Ovary (tissue), 10 donors: ENCODE measurements at places on chromosomes 6 and 20.

GRCh38 chr6:72944660-72945059, 280.6 kb downstream of the KHDC1L start:
- no peak for DNase-seq

GRCh38 chr6:31332637-31333602, 24.1 kb downstream of the HLA-B start:
- no peak for DNase-seq

DNA sequence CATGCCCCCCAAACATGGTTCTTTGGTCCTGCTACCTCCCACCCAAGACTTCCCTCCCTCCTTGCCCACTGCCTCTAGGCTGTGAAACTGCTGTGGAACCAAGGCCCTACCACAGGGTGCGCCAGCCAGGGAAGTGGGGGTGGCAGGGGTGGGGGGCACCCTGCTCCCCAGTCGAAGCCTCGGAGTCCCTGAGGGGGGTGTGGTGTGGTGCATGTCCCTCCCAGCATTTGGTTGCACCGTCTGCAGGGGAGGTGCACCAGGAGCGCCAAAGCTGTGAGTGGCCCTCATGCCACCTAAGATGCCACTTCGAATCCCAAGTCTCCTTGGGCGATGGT, 1.8 kb downstream of the RGS19 start:
- DNase-seq = no peak

- DNase-seq = no peak
These were observed 96.2 kb downstream of the THBS2 start for GRCh38 chr6:169157197-169158148.

- no peak for DNase-seq
These were observed 801.9 kb downstream of the QKI start for GRCh38 chr6:164216368-164216767.

GRCh38 chr6:90118069-90118468, 178.6 kb downstream of the BACH2 start:
- no peak for DNase-seq

GRCh38 chr6:121944354-121944753, 455.1 kb upstream of the HSF2 start:
- no peak for DNase-seq

- DNase-seq = no peak
These were observed 38.3 kb downstream of the ARHGAP18 start for GRCh38 chr6:129671442-129672340.

DNA sequence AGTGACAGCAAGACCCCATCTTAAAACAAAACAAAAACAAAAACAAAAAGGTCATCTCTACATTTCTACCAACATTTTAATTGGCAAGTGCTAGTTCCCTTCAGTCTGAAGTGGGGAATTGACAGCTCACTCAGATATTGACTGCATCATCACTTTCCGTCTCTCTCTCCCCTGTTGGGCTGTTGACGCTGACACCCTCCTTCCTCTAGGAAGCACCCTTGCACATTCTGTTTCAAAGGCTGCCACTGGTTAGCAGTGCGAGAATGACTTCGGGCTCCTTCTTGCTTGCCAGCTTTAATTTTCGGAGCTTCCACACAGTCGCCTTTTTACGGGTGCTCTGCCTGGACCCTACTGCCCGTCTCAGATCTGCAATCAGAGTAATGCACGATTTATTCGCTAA, 96.6 kb upstream of the INSM1 start:
- DNase-seq = no peak

- no peak for DNase-seq
These were observed 65.3 kb downstream of the RAMACL start for GRCh38 chr6:166520905-166521834.

GRCh38 chr6:37126961-37127616, 42.9 kb upstream of the PIM1 start:
- no peak for DNase-seq

DNA sequence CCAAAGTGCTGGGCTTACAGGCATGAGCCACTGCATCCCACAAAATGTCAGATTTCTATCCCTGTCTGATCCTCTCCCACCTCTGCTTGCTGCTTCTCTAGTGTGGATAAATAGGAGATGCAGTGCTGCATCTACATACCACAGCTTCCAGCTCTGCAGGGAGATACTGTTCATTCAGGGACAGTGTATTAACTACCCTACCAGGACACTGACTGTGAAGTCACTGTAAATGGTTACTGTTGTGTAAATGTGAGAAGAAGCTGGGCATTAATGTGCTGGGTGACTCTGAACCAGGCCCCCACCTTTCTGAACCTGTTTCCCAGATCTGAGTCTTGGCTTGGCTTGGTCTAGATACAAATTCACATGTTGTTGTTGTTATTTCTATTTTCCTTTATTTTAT, 488.6 kb upstream of the SULF2 start:
- no peak for DNase-seq

DNA sequence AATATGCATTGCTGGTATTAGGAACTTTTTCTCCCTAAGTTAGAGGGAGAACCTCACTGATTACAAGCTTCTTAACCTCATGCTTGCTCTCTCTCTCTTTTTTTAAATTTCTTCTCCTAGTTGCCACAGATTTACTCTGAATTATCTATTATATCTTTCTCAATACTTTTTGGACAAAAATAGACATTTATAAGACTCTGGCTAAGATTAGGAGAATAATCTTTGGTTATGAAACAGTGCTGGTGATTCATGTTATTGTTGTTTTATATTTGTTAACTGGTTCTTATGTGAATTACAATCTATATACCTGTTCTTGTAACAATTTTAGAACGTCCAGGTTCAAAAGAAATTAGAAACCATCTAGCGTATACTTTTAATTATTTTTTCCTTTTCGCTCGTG, 187.8 kb downstream of the OGFRL1 start:
- no peak for DNase-seq

- no peak for DNase-seq
These were observed 2.7 kb downstream of the ITCH start for GRCh38 chr20:34365765-34366213.

- no peak for DNase-seq
These were observed 191.1 kb downstream of the EYA4 start for GRCh38 chr6:133432021-133432989.

DNA sequence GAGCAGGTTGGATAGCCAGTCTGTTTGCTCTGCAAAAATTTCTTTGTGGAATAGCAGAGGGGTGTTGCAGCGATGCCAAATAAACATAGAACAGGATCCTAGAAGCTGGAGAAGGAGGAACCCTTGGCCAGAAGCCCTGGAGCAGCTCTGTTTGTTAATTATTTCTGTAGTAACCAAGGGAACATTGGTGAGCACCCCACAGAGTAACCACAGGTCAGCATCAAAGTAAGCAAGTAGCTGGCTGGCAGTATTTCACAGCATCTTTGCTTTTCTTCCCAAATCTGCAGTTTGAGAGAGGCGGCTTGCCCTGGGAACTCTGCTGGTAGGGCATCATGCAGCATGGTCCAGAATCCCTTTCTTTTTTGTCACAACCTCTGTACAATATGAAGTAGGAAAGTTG, 12.7 kb upstream of the APMAP start:
- peak; percentile 72 for DNase-seq

- DNase-seq = no peak
These were observed 230.6 kb downstream of the FNDC1 start for GRCh38 chr6:159399751-159400221.

GRCh38 chr6:150256618-150257272, 112.1 kb upstream of the IYD start:
- no peak for DNase-seq

DNA sequence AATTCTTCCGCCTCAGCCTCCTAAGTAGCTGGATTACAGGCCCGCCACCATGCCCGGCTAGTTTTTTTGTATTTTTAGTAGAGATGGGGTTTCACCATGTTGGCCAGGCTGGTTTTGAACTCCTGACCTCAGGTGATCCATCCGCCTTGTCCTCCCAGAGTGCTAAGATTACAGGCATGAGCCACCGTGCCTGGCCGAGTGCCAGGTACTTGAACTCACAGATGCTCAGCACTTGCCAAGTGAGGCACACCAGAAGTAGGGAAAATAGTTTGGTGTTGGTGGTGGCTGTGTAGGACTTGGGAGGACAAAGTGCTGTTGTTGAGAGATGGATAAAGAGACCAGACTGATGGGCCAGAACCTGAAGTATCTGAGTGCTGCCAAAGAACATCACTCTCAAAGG, 40.0 kb upstream of the MBOAT1 start:
- DNase-seq = no peak

GRCh38 chr6:82396964-82397751, 33.5 kb downstream of the TPBG start:
- no peak for DNase-seq

- DNase-seq = no peak
These were observed 68.2 kb downstream of the TBC1D7 start for GRCh38 chr6:13260101-13260598.

DNA sequence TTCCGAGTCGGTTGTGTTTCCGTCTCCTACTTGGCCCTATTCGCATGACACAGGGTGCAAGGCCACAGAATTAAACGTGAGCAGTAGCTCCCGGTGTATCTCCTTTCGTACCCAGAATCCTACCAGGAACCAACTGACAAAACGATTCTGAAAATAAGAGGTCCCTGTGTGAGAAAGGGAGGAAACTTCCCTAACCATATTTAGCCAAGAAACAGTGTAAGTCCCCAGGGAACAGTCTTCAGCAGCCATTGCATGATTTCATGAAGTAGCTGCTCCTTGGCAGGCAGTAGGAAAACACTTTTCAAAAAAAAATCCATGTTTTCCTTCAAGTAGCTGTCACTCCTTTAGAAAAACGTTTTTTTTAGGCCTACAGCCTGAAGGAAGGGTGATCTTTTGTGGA, 46.9 kb downstream of the PDE10A start:
- no peak for DNase-seq

DNA sequence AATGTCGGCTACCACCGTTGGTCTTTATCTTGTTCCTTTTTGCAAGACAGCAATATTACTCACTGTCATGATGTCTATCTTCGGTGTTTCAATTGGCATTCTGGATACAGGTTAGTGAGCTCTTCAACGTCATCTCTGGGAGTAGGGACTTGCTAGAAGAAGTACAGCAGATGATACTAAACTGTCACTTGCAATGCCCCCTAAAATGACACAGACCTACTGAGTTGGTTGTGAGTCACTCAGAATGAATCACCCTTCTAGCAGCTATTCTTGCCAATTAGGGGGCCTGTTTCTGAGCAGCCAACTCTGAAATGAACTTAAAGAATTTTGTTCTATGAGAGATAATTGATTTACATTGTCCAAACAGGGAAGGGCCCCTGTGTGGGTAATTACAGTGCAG, 176.5 kb downstream of the SLC16A10 start:
- DNase-seq = no peak

DNA sequence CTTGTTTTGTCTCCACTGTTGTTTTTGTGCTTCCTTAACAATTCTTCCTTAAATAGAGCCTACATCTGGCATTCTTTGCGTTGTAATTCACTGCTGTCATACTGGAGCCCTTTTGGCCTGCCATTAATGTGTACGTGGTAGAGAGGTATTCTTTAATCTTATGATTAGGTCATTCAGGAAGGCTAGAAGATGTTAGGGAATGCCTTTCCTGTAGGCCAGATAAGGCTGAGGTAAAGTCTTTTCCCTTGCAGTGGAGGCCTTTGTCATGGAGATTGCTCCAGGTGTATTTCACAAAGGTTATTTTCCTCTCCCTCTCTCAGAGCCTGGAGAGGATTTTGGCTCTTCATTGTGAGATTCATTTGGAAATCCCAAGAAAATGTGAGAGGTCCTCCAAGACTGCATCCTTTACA, 146.9 kb downstream of the FUT9 start:
- no peak for DNase-seq

- DNase-seq = no peak
These were observed 99.7 kb downstream of the EYA2 start for GRCh38 chr20:46994341-46994740.

- DNase-seq = no peak
These were observed 559.5 kb upstream of the PTCHD4 start for GRCh38 chr6:48670546-48670945.

GRCh38 chr20:63220696-63221399, 4.9 kb upstream of the YTHDF1 start:
- DNase-seq = no peak

DNA sequence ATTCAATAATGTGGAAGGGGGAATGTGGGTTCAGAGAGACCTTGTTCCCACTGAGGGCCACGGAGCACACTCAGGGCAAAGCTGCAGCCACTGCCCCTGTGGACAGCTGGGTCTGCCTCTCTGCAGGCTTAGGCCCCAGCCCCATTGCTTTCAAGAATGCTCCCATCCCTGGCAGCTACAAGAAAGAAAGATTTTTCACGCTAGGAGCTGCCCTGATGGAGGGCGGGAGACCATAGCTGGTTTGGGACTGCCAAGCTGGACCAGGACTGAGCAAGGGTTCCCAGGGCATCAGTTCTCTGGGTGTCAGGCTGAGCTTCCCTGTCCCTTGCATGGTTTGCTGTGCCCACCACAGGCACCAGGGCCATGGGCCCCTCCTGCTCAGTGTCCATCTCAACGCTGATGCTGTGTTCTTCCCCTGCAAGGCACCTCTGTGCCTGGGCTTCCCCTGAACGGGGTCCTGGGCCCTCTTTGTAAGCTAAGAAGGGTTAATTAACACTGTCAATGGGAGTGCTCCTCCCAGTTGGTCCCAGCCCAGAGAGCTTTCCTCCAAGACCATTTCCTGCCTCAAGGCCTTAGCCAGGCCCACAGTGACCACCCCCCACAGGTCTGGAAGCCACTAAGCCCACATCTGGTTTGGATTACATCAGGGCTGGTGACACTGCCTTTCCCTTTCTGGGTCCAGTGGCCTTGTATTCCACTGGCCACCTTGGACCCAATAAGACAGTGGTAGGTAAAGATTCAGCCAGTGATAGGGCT, 8.4 kb downstream of the FOXS1 start:
- no peak for DNase-seq

DNA sequence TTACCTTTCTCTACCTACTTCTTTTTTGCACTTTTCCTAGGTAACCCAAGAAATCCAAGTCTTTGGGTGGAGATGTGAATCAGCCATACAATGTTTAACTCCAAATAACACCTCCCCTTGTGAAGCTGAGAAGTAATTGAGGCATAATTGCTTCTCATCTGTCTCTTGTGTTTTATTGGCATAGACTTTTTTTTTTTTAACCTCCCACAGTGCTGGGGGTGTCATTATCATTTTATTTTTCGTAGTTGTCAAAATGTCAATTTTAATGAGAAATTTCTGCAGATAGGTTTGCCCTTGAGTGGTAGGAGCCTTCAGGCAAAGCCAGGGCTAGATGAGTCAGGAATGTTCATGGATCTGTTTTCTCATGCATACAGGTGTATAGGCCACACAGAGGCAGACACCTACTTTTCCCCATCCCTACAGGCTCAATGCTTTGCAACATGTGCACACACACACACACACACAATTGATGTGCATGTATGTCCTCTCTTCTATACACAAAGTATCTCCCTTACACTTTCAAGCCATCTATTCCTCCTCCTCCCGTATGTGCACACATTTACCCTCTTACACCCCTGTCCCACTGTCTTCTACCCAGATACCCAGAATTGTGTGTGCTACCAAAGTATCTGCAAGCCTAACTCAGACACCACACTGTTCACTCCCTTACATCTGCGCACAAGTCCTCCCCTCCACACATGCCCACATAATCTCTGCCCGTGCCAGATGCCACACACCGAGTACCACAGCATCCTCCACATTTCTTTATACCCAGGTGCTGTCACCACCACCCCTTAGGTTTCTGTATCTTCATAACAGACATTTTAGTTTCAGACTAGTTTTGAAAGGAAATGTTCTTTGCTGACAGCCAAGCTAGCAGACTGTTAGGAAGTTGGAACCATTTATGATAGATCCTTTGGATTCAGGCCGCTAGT, 22.0 kb downstream of the RALY start:
- no peak for DNase-seq
